ENCODE measurements at places on chromosomes 11 and 22.

GRCh38 chr11:79971255-79971654 lies 530.4 kb upstream of the TENM4 start:
- no peak for DNase-seq

GRCh38 chr22:37556710-37557109 lies 3.6 kb upstream of the CDC42EP1 start:
- no peak for DNase-seq

- no peak for DNase-seq
Observed at GRCh38 chr11:100612766-100613165, 74.3 kb upstream of the ARHGAP42 start.

DNA sequence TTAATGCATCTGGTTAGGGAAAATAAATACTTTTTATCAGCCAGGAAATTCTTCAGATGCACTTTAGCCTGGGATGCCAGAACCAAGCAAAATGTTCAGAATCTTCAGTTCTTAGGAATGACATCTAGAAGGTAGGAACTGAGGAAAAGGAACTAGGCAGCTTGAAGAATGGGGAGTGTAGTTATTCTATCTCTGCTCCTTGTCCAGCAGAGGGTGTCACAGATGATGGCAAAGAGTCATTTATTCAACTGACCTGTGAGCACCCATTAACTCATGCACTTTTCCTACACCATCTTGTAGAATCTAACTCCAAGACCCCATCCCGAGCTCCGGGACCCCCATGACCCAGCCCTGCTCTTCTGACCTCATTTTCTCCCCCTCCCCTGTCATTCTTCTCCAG lies 122.1 kb upstream of the ISX start:
- no peak for DNase-seq

- DNase-seq, result no peak
Observed at GRCh38 chr11:116731821-116732220, 41.0 kb downstream of the BUD13 start.

DNA sequence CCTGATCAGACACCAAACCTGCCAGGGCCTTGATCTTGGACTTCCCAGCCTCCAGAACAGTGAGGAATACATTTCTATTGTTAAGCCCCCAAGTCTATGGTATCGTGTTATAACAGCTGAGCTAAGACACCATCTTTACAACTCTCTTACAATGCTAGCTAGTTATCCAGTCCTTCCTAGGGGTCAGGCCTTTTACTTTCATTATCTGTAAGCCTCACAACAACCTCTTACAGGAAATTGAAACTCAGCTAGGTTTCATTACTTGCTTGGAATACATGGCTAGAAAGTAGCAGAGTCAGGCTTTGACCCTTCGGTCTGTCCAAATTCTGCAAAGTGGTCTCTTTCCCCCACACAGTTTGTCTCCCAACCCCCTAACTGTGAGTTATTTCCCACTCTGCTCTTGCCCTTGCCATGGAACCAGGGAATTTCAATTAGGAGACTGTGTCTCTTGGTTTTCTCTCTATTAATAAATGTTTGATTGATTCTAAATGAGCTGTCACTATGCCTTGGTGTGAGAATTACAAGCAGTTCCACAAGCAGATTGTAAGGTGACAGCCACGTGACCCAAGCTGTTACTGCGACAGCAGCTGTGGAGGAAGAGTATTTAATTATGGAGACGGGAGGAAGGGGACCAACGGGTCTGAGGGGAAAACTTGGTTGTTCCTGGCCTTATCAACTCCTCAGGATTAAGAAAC lies 38.4 kb upstream of the CLMP start:
- DNase-seq, result peak; percentile 51

DNA sequence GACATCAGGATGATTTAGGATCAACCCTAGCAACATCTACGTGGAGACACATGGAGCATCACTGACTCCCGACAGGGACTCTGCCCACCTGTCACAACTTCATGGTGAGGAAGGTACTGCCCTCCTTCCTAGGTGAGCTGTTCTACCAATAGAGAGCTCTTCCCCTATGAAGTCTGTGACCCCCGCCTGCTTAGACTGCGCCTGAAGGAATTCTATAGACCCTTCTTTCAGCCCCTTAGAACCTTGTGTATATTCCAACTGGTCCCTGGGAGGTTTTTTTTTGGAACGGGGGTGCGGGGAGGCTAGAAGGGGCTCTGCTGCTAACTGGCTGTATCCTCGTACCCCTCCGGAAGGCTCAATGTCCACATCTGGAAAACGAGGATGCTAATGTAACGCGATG lies 566 bp downstream of the INTS4 start:
- DNase-seq, result no peak

- no peak for DNase-seq
Observed at GRCh38 chr11:129720156-129720555, 95.5 kb upstream of the TMEM45B start.

- peak; percentile 9 for DNase-seq
Observed at GRCh38 chr11:108025387-108026080, 16.8 kb downstream of the CUL5 start.

- no peak for DNase-seq
Observed at GRCh38 chr22:24543679-24544243, 11.2 kb downstream of the GUCD1 start.

DNA sequence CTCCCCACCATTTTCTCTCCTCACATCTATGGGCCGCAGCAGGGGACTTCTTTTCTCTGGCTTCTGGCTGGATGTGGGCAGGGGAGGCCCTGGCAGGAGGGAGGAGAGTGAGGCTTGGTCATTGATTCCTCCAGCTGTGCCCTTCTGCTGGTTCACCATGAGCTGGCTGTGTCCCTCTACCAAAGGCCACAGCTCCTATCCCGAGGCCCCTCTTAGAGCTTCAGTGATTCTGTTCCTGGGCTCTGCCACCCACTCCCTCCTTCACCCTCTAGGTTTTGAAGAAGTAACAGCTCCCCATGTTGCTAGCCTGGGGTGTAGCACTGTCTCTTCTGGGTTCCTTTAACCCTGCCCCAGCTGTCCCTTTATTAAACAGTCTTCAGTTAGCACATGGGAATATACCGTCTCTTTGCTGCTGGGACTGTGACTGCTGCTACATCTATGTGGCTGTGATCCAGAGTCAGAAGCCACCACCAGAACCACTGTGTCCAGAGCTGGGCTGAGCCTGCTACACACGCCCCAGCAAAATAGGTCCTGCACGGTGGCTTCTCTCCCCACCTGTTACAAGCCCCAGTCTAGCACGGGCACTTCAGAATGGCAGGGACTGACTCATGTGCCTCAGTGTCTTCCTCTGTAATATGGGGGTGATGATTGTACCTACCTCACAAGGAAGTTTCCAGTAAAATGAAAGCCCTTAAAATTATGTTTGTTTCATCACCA lies 578 bp upstream of the PARVG start:
- DNase-seq, result no peak

GRCh38 chr11:132119573-132119972 lies 749.2 kb downstream of the NTM start:
- no peak for DNase-seq

DNA sequence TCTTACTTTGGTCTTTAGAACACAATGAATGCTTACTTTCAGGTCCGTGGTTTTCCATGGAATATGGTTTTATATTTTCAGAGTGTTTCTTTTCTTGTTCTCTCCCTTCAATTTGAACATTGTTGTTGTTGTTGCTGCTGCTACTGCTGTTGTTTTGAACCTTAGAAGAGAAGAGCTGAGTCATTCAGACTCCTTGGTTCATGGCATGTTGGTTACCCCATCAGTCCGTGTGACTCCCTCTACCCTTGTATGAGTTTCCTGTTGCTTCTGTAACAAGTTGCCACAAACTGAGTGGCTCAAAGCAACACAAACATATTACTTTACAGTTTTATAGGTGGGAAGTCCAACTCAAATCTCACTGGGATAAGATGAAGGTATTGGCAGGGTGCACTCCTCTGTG lies 511.0 kb downstream of the INSC start:
- no peak for DNase-seq

All from activated CD4-positive, alpha-beta T cell treated with anti-CD3 and anti-CD28 coated beads, Interleukin-2, amount 50 U/mL, for 16 hours (primary cell).